ENCODE measurements at places on chromosomes 7 and 10. TPM values are rescaled to one million over a fixed set of nuclear protein-coding genes. Genes with fewer than 3 reads are reported as not detected.
A peak's percentile ranks its signal among the peaks of the same experiment; 100 is the strongest.

GRCh38 chr10:58412502-58412961, 27.3 kb downstream of the TFAM start:
- no peak for DNase-seq

DNA sequence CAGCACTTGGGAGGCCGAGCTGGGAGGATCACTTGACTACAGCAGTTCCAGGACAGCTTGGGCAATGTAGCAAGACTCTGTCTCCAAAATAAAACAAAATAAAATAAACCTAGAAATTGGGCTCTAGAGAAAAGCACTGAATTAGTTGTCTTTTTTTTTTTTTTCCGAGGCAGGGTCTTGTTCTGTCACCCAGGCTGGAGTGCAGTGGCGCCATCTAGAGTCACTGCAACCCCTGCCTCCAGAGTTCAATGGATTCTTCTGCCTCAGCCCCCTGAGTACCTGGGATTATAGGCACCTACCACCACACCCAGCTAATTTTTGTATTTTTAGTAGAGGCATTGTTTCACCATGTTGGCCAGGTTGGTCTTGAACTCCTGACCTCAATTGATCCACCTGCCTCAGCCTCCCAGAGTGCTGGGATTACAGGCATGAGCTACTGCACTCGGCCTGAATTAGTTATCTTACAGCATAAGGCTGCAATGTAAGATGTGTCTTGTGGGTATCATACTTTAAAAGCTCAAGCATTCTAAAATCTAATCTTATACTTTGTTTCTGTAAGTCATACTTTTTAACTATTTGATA, 12.8 kb downstream of the MEIG1 start:
- peak; percentile 52 for DNase-seq

- DNase-seq: no peak
Measured at GRCh38 chr7:26159243-26159642, 7.2 kb downstream of the NFE2L3 start.

GRCh38 chr10:128007056-128007455, 100.2 kb downstream of the PTPRE start:
- DNase-seq: no peak

- DNase-seq: no peak
Measured at GRCh38 chr10:52216852-52217251, 97.2 kb upstream of the DKK1 start.

DNA sequence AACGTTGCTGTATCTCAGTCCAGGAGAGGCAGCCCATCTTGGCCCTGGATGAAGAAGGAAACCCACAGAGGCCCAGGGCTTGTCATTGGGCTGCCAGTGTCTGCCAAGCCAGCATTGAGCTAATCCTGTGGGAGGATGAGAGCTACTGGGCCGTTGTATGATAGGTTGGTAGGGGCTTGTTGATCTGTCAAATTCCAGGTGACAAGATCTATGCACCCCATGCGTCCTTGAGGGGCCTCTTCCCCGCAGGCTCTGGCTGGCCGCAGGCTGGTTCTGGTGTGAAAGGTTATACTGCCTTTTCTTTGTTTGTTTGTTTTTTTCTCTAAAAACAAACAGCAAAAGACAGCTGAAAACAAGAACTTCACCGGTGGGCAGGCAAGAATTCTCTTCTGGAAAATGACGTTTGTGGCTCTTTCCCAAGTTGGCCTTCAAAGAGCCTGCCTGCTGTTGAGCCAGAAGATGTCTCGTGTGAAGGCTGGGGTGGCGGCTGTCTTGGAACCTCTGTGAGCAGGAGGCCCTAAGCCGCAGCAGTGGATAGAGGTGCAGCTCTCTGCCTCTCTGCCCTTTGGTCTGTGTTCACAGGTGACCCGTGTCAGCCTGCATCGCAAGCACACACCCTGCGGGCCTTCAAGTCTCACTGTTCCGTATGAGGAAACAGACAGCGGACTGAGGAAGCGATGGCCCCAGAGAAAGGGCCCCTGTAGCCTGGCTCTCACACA, 23.3 kb downstream of the CYP17A1 start:
- no peak for DNase-seq

GRCh38 chr7:142927085-142927745, 6.3 kb downstream of the TRPV5 start:
- no peak for DNase-seq

DNA sequence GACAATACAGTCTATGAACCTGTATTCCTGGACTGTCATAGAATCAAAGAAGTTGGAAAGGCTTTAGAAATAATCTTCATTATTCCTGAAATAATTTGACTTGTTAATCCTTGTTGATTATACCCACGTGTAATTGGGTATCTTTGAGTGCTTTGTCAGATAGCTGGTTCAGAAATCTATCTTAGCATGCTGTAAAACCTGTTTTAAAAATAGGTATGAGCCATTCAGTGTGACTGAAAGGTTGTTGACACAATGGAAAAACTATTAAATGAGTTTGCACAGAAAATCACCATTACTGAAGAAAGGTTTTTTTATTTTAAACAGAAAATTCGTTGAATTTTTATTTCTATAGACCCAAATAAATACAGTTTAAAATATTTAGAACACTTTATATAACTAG, 38.7 kb downstream of the PHTF2 start:
- DNase-seq: no peak

GRCh38 chr7:1926908-1927306, 256.8 kb downstream of the ELFN1 start:
- peak; percentile 57 for DNase-seq

DNA sequence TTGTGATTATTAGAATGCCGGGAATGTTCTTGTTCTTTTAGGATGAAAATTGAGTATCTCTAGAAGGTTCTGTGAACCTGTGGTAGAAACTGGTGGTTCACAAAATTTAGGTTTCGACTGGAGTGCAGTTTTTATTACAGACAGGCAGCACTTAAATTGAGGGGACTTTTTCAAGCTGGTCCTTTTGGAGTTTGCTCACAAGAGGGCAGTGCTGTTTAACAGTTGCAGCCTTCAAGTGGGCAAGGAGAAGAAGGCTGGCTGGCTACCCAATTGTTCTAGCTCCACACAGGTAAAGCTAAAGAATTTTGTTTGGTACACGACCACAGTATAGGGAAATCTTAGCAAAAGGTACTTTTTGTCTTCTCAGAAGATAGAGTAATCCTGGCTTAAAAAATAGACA, 233.6 kb downstream of the SNX13 start:
- DNase-seq: no peak

- DNase-seq: no peak
Measured at GRCh38 chr10:75495434-75496190, 64.2 kb downstream of the LRMDA start.

Gene NKX6-2
- polyA plus RNA-seq: not detected

Gene CCL24
- not detected for polyA plus RNA-seq

Gene TBC1D12
- not detected for polyA plus RNA-seq
